ENCODE measurements at places on chromosomes 11 and 22.

GRCh38 chr22:36238373-36239149 lies 766 bp downstream of the APOL2 start:
- no peak for DNase-seq

DNA sequence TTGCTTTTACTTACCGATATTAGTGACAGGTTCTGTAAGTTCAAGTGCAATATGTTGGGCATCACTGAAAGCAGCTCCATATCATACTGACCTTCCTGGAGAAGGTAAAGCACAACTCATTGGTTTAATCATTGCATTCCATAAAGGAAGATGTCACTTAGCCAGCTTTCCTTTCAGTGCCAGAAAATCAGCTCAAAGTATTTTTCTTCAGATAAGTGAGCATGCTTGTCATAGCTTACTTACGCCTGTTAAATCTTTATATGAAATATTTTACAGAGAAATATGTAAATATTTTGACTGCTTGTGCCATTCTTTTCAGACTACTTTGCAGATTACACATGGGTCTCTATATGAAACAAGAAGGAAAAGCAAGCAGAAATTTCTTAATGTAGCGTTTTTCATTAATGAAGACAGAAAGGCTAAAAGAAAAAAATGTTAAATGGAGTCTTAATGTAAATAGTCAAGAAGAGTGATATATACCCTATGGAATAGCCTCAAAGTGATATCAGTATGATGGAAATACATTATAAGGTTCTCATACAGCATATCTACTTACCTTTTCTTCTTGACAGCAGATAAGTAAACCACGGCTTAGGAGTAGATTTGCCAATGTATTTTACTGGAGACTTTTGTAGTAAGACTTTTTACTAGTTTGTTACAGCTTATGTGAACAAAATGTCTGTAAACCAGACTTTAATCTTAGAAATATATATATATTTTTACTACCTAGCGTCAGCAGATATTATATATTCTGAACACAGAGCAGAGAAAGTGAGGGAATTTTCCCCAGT lies 649.7 kb downstream of the METTL15 start:
- DNase-seq = no peak

GRCh38 chr11:102177126-102177525 lies 66.9 kb downstream of the YAP1 start:
- DNase-seq = no peak

- DNase-seq = peak; percentile 74
These were observed 14.1 kb downstream of the MIAT start for GRCh38 chr22:26671317-26672059.

- DNase-seq = no peak
These were observed 12.6 kb downstream of the MED17 start for GRCh38 chr11:93796441-93797231.

Data from GM12864 (cell line).